ENCODE measurements at places on chromosomes 7 and 10.

DNA sequence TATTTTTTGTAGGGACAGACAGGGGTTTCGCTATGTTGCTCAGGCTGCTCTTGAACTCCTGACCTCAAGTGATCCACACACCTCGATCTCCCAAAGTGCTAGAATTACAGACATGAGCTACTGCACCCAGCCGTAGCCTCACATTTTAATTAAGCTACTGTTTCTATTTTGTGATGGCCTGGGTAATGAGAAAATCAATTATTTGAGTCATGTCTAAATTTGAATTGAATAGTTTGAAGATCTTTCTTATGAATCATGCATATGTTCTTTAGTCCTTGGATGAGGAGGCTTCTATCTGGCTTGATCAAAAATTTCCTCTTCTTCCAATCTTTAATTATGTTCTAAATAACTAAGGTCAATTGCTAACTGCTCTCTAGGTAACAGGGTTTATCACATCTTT is 175.0 kb downstream of the REEP3 start:
- no peak for DNase-seq

GRCh38 chr10:122056431-122057094 is 67.6 kb downstream of the TACC2 start:
- DNase-seq, result no peak

DNA sequence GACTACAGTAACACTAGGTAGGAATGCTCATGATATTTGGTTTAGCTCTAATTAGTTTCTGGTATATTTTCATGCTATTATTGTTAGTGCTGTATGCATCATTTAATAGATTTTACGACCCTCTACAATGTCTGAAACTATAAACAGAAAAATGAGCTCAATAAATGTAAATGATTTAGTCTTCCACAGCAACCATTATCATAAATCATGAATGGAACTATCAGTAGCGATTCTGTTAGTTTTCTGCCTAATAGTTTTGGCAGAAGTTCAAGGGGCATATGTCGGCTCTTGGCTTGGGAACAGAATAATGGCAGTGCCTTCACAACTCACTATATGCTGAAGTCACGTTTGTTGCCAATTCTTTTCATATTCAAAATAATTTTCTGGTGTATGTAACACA is 494.8 kb downstream of the PARD3 start:
- no peak for DNase-seq

GRCh38 chr7:151529842-151530241 is 10.1 kb upstream of the RHEB start:
- DNase-seq, result no peak

GRCh38 chr10:85901599-85901998 is 465.0 kb downstream of the GRID1 start:
- DNase-seq, result no peak

DNA sequence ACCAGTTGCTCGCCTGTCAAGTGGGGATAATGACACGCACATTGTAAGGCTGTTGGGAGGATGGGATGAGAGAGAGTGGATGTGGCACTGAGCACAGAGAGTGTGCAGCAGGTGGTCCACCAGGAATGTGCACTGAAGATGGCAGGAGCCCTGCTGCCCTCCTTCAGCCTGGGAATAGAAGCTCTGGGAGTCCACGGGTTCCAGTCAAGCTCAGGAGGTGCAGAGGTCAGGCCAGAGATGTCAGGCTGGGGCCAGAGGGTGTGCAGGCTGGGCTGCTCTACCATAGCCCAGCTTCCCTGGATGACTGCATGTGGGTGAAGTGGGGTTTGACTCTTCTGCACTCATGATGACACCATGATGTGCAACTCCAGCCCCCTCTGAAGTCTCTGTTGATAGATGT is 58.7 kb downstream of the C10orf120 start:
- DNase-seq, result no peak

DNA sequence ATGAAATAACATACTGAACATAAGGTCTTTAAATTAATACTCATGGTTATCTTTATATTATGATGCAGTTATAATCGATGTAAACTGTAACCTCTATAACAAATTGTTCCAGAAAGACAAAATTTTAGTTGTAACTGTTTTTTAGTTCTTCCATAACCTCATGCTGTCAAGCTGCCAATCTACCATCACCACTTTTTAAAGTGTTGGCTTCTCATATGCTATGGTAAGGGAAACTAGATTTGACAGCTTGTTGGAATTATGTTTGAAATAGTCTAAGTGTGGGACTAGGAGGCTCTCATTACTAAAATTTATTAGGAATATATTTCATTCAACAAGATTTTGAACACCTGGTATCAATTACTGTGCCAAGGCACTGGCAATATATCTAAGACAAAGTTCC is 105.4 kb downstream of the NRBF2 start:
- DNase-seq, result no peak

DNA sequence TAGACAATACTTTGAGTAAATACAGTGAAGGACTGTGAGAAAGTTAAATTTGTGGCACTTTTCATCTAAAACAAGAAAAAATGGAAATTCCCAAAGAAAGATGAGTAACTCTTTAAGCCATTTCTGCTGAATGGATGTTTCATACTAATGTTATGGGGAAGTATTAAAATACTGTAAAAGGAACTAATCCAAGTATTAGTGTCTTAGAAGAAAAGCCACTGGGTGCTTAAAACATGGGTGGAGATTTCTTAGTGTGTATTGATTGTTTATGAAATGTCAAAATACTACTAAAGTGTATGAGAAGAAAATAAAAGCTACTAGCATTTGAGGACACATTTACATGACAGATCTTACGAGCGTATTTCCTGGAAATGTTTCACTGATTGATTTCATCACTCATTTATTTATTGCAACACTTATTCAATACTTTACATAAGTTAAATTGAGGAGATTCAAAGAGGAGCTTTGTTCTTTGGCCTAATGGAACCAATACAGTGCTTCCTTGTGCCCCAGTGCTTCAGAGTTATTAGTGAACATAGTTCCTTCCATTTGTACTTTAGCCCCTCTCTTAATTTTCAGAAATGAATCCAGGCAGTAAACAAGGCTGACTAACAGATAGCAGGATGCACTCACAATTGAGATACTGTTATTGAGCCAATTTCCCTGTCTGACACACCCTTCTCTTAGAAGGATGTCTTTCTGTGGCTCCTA is 155.5 kb upstream of the AHR start:
- DNase-seq, result no peak
